ENCODE measurements at places on chromosomes 13 and 19. TPM values are rescaled to one million over a fixed set of nuclear protein-coding genes. Genes with fewer than 3 reads are reported as not detected.

LILRA1 gene
- total RNA-seq, result not detected

DPF1 gene
- total RNA-seq, result 4.9 TPM

TPGS1 gene
- total RNA-seq, result 15.7 TPM

SIGLEC14 gene
- total RNA-seq, result not detected

ZNF154 gene
- not detected for total RNA-seq

SYT3 gene
- 0.55 TPM for total RNA-seq

ADGRE3 gene
- total RNA-seq, result not detected

KLC3 gene
- total RNA-seq, result 0.74 TPM

LYPD4 gene
- total RNA-seq, result not detected

SHISA7 gene
- total RNA-seq, result not detected

Data from A549 treated with DMSO at 1 μM for 4 hours (cell line).